ENCODE measurements at places on chromosomes 6 and 20.

GRCh38 chr20:36574366-36575135 lies 1.2 kb downstream of the TGIF2 start:
- DNase-seq = peak; percentile 93

GRCh38 chr6:125913145-125913544 lies 43.4 kb upstream of the HINT3 start:
- DNase-seq = no peak

DNA sequence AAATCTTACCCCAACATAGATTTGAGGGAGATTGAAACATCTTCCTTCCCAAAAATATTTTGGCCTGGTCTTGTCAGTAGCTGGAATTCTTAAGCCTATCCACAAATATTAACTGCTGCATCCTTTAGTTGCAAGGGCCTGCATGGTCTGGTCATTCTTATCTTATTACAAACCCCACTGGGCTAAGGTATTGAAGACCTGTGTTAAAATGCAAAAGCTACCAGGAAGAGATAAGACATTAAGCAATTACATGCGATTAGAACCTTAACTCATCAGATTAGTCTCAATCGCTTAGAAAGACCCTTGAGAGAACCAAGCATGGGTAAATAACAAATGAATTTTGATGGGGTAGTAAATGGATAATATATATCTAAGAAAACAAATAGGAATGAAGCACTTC lies 426.6 kb downstream of the FRK start:
- DNase-seq = no peak

DNA sequence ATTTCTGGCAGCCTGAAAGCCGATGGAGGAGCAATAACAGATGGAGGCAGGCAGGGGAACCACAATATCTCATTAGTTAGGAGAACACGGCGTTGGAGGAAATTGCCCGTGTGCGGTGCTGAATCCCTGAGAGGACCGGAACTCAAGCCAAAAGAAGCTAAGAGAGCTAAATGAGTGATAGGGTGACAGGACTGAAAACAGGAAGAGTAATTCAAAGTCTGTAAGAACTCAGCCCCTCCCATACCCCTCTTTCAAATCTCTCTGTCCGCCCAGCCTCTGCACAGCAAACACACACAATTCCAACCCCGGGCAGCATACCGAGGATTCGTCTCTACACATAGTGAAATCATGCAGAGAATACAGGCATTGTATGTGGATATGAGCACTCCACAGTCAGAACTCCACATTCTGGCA lies 2.6 kb upstream of the IPCEF1 start:
- no peak for DNase-seq

- DNase-seq = no peak
Observed at GRCh38 chr6:160667639-160668481, 3.8 kb upstream of the LPA start.

DNA sequence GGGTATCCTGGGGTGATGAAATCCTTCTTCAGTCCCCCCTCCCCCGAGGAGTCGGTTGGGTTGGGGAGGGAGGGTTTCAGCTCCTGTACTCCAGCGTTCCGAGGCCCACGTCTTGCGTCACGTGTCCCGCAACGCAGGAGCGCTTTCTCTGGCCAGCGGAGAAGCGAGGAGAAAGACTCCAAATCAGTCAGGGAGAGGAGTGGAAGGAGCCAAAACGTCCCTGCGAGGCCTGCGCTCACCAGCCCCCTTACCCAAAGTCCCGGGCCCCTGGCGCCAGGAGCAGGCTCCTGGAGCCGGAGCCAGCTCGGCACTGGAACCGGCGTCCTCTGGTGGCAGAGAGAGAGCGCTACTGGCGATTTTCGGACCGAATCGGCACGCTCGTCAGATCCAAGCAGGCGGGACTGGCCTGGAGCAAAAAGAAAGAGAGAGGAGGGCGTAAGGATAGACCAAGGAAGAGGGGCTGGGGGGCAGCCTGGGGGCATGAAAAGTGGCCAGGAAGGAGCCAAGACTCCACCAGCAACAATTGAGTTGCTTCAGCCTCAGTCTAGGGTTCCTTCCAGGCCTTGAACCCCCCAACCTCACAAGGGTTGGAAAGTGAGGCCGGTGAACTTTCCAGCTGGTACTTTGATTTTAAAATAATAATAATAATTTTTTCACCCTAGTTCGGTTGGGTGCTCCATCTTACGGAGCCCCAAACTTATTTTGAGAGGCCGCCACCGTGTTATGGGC lies at the start of gene GNAS:
Gene GNAS, plus strand, starts transcription at position 174 of the 729 bp plus-strand sequence.
- DNase-seq = no peak

DNA sequence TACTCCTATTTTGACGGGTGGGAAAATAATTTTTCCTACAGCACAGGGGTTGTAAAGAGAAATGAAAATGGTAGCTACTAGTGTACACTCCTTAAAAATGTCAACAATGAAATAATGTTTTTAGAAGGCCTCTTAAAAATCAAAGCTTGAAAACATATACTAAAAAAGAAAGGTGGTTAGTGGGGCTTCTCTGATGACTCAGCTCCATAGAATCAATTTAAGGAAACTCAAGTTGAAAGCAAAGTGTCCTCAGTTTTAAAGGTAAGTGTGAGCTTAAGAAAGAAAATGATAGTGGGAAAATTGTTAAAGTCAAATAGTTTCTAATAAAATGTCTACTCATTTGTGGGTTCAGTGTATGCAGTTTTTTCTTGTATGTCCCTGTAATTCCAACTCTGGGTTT lies 58.2 kb downstream of the ADGRB3 start:
- DNase-seq = no peak

- no peak for DNase-seq
Observed at GRCh38 chr6:112144145-112144926, 56.9 kb downstream of the FAM229B start.

DNA sequence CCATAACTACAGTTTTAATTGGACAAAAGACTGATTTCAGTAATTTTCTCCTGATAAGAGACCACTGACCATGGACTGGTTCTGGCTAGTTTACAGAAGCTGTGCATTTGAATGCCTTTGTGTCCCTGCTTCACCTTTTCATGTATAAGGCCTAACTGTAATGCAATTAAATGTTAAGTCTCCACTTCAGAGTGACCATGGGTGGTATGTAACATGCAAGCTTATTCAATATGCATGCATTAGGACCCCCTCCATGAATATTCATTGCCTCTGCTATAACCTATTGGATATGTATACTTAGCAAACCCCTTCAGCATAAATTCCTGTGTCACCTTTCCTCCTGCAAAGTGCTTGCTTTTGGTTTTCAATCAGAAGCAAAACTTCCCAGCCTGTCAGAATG lies 2.2 kb downstream of the UBD start:
- no peak for DNase-seq

DNA sequence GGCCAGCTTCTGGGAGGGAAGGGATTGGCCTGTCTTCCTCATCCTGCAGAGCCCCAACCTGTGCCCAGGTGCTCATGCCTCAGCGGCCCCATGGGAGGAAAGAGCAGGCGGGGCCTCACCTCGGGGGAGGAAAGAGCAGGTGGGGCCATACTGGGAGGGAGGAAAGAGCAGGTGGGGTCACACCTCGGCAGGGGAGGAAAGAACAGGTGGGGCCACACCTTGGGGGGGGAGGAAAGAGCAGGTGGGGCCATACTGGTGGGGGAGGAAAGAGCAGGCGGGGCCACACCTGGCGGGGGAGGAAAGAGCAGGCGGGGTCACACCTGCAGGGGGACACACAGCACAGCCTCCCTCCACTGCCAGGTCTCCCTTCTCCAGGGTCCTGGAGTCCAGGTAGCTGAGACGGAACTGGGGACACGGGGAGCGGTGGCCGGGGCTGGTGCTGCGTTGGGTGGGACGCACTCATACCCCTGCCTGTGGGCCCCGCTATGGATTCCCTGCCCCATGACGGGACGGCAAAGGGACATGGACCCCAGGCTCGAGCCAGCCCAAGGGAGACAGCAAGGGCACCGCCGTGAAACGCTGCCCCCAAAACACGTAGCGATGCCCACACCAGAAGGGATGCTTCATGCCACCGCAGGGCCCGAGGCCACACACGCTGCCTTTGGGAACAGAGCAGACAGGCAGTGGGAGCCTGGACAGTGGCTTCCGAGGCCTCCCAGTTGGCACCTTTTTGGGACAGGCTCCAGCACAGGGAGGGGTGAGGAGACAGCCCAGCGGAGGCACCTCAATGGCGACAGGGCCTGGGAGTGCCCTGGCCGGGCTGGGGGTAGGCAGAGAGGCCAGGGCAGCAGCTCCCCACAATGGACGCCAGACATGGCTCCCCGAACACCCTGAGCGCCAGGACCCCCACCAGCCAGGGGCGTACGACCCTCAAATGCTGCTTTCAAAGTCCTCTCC lies 43.3 kb upstream of the CHRNA4 start:
- peak; percentile 85 for DNase-seq

DNA sequence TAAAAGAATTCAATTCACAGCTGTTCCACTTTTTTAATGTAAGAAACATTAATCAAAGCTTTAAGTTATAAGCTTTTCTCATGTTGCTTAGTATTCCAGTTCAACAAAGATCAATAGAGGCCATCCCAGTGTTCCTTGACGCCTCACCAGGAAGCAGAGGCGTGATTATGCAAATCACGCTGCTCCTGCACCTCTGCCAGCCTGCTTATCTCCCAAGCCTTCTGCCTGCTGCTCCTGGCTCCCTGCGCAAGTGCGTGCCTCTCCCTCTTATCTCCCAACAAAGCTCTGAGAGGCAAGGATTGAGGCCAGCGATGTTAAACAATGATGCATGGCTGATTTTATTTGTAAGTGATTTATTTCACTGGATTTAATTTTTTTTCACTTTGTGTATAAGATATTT lies 42.8 kb downstream of the INSM1 start:
- DNase-seq = no peak

GRCh38 chr20:18263723-18264122 lies 24.6 kb upstream of the ZNF133 start:
- no peak for DNase-seq

- DNase-seq = no peak
Observed at GRCh38 chr6:159982731-159983506, 14.0 kb downstream of the IGF2R start.

GRCh38 chr20:50663095-50663821 lies 28.1 kb downstream of the RIPOR3 start:
- DNase-seq = no peak

DNA sequence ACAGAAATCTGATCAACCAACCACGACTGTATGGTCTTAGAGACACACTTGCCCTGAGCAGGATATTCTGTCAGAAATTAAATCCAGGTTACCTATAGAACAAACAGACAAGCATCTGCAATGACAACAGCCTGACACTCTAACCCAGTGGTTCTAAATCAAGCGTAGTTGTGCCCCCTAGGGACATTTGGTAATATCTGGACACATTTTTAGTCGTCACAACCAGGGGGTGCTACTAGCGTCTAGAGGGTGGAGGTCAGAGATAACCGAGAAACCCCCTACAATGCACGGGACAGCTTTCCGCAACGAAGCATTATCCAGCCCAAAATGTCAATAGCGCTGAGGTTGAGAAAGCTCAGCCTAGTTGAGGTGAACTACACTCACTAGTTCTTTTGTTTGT lies 32.3 kb downstream of the ID4 start:
- no peak for DNase-seq

DNA sequence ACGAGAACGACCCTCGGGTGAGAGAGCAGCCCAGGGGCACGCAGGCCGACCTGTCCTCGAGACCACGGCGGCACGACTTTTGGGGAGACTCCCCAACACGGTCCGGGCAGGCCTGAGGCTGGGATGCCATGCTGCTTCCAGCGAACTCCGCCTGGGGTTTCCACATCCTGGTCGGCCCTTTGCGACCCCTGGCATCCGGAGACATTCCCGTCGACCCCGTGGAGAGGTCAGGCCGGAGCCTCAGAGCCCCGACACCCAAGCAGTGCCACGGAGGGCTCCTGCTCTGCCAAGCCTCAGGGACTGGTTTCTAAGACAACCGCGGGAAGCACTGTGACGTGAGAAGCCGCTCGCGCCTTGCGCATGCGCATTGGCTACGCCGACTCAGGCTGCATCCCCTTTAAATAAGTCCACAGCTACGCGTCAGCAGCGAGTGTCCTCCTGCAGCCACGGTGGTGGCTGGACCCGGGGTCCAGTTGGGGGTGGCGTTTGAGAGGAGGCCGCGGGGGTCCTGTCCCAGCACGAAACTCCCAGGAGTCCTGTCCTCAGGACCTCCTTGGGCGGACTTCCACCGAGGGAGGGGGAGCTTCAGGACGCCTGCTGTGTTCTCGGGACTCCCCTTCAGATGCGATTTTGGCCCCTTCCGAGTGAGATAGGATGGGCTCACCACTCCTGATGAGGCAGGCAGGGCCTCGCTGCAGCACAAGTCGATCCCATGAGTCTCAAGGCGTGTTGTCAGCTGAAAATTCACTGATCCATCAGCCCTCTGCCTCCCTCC lies 1089.3 kb upstream of the DEFB115 start:
- peak; percentile 83 for DNase-seq

DNA sequence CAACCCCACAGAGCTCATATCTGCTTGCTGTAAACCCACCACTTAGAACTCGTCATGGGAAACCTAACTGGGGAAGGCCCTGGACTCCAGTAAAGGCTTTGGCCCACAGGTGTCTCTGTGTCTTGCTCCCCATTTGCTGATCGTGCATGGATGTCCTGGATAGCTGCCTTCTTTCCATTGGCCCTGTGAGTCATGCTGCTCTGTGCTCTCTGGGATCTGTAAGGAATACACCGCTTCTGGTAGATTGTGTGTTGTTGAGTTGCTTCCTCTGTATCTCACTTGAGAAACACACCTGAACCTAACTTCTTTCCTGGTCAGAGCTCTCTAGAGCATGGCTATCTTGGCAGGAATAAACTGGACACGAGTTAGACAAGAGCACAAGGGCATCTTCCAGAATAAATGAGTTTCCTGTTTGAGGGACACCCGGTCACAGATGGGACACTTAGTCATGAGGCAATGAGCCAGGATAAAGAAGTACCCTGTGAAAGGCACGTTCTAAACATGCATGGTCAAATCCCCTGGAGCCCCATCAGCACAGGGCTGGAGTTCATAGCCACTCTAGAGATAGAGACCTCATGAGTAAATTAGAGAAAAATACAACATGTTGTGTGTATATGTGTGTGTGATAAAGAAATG lies 99.6 kb upstream of the TMEM170B start:
- no peak for DNase-seq

- no peak for DNase-seq
Observed at GRCh38 chr6:89272596-89272995, 42.5 kb downstream of the GABRR2 start.

DNA sequence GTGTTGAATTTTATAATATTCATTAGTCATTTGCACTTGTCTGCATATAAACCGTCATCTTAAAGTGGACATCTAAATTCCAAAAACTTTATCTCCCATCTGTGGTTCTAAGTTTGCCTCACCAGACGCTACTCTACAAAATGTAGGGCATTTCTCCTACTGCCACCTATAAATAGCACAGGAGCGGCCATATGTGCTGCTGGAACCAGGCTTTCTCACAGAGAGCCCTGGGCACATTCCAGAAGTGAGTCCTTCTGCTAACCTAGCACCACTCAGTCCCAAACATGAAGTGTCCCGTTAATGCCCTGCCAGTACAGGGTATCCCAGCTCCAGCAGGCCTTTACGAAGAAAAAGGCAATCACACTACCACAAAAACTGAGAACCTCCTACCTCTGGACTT lies 153.7 kb downstream of the TMEM242 start:
- DNase-seq = no peak

DNA sequence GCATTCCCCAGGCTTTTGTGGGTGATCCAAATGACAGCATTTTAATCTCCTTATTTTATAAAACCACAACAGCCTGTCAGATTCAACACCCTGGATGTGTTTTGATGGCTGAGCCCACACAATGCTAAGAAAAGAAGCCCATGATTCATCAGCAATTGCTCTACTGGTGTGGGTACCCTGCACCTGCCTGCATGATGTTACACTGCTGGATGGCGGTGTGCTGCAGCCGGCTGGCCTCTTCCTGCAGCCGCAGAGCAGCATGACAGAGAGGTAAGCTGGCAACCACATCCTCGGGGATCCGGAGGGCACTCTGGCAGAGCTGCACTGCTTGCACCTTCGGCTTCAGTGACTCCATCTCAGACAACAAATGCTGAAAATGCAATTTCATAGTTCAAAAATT lies 327.5 kb downstream of the SYNE1 start:
- no peak for DNase-seq

All from RWPE2 (cell line).